ENCODE measurements at places on chromosomes 11 and 22.

DNA sequence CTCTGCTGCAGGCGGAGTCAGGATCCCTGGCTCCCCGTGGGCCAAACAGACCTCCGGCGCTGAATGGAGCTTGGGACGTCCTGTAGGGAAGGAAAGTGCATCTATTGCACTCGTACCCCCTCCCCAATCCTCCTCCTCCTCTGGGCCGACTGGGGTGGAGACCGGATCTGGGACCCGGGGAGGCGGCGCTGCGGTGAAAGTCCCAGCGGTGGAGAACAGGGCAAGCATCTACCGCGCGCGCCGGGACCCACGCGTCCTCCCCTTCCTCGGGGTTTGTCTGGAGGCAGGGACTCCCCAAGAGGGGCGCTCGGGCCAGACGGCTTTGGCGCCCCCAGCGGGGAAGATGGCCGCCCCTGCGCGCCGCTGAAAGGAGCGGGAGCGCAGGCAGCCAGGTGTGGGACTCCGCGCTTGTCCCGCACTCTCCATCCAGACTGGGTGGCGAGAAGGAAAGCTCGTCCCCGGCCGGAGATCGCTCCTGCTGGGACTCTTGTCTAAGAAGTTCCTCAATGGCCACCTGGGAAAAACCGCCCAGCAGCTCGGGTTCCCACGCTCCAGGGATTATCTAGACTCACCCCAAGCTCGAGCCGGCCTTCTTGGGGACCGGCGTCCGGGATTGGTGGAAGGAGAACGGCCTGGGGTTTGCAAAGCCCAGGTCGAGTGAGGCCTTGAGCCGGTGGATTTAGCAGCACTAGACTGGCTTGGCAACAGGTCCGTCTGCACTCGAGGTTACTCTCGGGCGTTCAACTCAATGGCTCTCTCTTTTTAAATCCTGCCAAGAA is 718 bp downstream of the FADS2 start:
- no peak for DNase-seq

DNA sequence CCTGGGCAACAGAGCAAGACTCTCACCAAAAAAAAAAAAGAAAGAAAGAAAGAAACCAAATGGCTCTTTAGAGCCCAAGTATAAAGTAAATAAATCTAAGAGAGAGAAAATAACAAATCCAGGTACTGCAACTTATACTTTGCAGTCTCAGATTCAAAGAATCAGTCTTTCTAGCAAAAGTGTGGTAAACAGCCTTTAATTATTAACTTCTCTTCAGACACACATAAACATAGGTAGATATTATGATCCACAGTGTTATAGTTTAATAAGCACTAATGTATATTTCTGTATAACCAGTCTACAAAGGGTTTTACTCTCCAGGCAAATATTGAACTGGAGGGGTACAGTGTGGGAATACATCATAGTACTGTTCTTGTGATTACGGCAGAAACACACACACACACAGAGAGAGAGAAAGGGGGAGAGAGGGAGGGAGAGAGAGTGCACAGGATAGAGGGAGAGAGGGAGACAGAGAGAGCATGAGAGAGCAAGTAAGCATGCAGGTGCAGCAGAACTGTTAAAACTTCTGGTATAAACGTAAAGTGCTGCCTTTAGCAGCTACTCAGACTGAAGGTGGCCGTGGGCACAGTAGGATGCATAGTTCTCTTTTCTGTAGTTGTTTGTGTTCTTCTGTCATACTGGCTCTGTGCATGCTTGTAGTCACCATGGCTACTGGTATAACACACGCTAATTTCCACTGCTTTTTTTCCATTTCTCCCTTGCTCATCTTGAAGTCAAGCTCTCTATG is 32.3 kb downstream of the MTMR2 start:
- DNase-seq, result no peak

DNA sequence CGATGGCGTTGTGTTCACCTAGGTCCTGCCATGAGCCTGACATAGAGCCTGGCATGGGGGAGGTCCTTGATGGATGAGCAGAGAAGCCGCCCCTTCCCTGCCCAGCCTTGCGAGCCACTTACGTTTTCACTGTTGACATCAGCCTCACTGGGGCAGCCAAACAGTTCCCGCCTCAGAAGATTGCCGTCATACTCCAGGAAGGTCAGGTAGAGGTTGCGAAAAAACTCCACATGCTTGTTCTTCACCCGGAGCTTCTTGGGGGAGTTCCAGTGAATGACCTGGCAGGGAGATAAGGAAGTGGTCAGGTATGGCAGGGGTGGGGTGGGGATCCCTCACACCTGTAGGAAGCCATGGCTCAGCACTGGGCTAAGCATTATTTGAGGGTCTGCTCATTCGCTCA is 279.3 kb upstream of the SYN3 start:
- DNase-seq, result no peak

- DNase-seq, result no peak
Measured at GRCh38 chr11:17850336-17850735, 115.8 kb downstream of the KCNC1 start.

DNA sequence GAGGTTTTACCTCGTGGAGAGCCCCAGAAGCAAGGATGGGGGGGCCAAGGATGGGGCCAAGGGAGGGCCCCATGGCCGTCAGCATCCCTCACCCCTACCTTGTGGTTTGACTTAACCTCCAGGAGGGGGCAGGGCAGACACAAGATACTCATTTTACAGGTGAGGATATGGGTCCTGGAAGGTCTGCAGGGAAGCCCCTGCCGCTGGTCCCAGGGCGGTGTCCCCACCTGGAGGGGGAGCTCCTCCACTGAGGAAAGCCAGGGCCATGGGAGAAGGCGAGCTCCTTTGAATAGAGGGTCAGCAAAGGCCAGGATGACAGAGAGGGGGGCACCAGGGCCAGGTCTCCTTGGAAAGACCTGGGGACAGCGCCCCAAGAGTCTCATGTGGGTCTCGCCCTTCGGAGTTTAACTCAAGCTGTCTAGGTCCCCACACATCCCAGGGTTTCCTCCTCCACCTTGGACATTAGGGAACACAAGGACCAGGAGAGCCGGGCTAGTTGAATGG is 5.9 kb upstream of the ADORA2A start:
- peak; percentile 31 for DNase-seq

DNA sequence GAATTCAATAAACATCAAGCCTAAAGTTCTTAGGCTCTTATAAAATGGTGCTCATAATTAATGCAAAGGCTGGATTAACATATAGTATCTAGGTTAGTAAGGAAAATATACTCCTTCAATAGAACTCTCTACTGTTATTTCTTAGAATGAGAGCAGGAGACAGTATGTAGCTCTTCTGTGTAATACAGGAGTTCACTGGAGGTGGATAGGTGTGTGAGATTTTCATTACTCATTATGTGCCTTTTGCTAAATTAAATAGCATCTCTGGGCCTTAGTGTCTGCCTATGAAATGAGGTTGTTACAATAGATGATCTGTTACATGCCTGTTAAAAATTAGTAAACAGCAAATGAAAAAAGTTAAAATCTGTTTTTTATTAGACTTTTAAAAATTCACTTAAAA is 20.6 kb downstream of the EED start:
- DNase-seq, result no peak

DNA sequence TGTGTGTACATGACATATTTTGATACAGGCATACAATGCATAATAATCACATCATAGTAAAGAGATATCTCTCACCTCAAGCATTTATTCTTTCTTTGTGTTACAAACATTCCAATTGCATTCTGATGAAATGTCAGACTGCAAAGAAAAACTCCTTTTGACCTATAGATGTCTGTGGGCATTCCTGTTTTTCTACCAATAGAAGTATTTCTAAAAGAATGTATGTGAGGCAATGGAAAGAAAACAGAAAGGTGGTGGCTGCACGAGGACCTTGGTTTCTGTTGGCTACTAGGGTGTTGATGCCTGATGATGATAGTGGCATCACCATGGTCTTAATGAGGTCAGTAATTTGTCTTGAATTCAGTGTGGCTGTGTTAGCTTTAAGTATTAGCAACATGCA is 137.0 kb upstream of the ANO3 start:
- no peak for DNase-seq

DNA sequence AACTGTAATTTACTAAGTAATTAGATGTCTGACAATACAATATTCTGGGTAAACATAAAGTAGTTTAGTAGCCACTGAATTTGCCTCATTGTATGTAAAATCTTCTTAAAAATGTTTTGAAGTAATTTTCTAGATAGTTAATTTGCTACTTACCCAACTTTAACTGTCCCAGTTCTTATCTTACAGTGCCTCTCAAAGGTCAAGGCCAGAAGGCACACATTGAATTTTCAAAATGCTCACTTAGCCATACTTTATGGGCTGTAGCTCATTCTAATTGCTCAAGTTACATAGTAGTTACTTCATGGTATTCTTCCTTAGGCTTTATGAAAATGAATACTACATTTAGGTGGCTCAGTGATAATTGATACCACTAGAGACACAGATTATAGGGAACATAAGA is 666.6 kb downstream of the CNTN5 start:
- DNase-seq, result no peak

- no peak for DNase-seq
Measured at GRCh38 chr22:37661160-37661924, 2.8 kb downstream of the PDXP start.

- DNase-seq, result peak; percentile 28
Measured at GRCh38 chr11:65786786-65787636, at the start of gene OVOL1. Gene OVOL1, plus strand, starts transcription at chr11:65787063. Its CDS starts 311 bp downstream, at chr11:65787374.

GRCh38 chr11:120950880-120951279 is 73.0 kb upstream of the TBCEL start:
- no peak for DNase-seq

DNA sequence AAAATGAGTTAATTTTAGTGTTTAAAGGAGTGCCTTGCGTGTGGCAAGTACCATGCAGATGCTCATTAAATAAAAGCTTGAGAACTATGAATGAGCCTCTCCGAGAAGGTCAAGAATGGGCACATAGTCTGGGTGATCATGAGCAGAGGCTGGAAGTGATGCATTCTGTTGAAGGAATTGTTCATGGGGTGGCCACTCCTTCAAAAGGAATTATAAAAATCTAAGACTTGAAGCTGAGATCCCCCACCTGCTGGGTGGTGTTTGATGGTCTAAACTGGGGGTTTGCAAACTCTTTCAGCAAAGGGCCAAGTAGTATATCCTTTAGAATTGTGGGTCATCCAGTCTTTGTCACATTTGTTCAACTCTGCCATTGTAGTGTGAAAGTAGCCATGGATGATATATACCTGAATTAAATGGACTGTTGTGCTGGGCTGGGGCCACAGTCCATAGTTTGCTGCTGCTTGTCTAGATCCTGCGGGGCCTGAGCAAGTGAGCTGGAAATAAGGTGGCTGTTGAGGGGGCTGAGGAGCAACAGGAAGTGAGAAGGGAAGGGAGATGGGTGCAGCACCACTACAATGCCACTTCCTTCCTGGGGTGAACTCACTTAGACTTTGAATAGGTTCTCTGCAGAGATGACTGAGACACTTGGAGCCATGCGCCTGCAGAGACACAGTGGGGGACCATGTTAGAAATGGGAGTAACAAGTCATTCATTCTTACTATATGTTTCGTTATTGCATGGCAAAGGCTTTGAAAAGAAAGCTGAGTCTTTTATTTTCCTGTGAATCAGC is 179.0 kb downstream of the SNX19 start:
- DNase-seq, result no peak

DNA sequence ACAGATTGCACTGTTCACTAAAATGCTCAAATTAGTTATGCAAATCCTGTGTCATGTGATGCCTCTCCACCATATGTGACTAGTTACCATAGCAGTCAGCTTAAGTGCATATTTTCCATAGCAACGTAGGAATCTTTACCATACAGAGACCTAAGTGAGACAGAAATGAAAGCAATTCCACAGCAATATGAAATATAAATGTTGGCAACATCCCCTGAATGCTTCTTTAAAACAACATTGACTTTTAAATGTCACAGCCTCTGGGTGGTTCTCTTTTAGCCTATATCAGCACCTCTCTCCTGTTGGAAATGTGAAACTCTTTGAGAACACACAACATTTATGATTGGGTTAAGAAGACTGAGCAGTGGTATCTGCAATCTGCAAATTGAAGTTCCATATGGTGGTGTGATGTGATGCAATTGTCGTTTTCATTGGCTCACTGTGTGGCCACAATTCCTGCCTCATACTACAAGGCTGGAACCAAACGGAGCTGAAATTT is 814.6 kb downstream of the DLG2 start:
- DNase-seq, result no peak

DNA sequence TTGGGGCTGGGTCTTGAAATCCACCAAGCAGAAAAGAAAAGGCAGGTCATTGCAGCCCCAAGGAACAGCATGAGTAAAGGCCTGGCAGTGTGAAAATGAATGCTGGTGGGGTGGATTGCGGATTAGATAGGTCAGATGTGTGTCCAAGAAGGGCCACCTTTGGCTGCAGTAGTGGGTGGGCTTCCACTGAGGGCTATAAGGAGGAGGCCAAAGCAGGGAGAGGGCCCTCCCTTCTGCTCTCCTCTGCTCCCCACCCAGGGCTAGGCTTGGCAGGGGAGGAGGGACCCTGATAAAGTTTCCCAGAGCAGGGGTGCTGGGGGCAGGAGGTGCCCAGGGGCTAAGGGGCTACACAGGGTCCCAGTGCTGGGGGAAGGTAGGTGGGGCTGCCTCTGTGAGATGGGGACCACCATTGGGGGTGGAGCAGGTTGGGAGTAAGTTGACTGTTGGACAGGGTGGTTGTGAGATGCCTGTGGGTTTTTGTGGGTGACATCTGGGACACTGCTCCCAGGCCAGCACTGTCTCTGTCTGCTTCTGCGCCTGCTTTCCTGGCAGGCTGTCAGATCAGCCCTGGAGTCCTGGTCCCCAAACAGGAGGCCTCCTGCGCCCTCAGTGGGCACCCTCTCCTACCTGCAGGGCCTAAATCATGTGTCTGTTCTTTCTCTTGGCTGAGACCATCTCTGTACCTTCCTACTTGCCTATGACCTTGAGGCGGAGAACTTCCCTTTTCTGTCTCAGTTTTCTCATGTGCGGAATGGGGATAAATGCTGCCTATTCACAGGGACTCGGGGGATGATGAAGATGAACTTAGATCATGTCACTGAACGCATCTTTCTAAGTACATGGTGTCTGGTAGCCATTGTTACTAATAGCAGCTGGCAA is 1.9 kb downstream of the CAPN5 start:
- DNase-seq, result no peak

GRCh38 chr11:47577460-47578041 is 1.2 kb downstream of the KBTBD4 start:
- DNase-seq, result no peak

- no peak for DNase-seq
Measured at GRCh38 chr11:23884341-23884740, 612.5 kb upstream of the LUZP2 start.

- no peak for DNase-seq
Measured at GRCh38 chr11:77154381-77155081, 26.5 kb downstream of the MYO7A start.

DNA sequence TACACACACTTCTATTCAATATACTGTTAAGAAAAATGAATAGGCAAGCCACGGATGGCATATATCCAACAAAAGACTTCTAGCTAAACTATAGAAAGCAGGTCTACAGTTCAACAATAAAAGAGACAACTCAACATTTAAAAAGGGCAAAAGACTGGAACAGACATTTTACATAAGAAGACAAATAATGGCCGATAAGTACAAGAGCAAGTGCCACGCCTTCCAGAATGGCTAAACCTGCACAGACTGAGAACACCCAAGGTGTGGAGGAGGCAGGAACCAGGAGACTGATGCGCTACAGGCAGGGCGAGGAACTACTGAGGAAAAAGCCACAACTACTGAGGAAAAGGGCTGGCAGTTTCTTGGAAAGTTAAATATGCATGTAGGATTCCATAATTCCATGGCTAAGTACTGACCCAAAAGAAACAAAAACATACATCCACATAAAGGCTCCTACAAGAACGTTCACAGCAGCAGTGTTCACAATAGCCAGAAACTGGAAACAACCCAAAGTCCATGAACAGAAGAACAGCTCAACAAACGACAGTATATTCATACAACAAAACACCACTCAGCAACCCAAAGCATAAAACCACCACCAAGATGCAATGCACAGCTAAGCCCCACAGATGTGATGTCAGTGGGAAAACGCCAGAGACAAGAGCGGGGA is 9.6 kb upstream of the MOB2 start:
- DNase-seq, result no peak
